ENCODE measurements at places on chromosomes 13 and 19.

DNA sequence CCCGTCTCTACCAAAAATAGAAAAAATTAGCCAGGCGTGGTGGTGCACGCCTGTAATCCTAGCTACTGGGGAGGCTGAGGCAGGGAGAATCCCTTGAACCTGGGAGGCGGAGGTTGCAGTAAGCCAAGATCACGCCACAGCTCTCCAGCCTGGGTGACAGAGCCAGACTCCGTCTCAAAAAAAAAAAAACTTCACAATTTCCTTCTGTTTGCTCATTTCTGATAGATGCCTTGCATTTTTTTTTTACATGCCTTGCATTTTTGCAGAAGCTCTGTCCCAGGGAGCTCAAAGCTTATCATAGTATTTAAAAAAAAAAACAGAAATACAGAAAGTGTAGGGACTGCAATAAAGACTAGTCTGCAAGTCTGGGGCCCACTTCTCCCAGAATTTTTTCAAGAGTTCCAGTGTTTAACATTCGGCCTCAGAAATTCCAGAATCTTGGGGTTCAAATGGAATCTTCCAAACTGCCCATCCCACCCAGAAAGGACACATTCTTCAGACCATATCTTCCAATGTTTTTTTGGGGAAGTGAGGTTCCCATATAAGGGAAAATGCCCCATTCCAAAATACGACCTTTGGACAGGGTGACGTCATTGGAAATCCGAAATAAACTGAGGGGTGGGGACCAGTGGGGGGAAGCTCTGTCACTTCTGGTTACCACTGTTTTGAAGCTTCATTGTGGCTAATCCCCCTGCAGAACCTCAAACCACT lies 17.2 kb upstream of the RAB8A start:
- peaks cover 5% of the 10 kb centered on the region for H3K36me3 ChIP-seq
- H3K4me3 ChIP-seq: no peak overlapping the region
- no peaks in the 10 kb centered on the region for H3K27me3 ChIP-seq
- no peak for DNase-seq
- H3K27ac ChIP-seq: no peak overlapping the region

GRCh38 chr13:31588893-31589292 lies 150.4 kb upstream of the RXFP2 start:
- H3K27me3 ChIP-seq: no peaks in the 10 kb centered on the region
- H3K4me3 ChIP-seq: no peak overlapping the region
- no peak for DNase-seq
- no peak overlapping the region for H3K27ac ChIP-seq
- H3K36me3 ChIP-seq: no peaks in the 10 kb centered on the region

- H3K4me3 ChIP-seq: no peak overlapping the region
- no peak for DNase-seq
- H3K4me1 ChIP-seq: no peaks in the 10 kb centered on the region
- H3K36me3 ChIP-seq: no peaks in the 10 kb centered on the region
- H3K27ac ChIP-seq: no peak overlapping the region
Measured at GRCh38 chr13:71751073-71751472, 115.9 kb downstream of the DACH1 start.

- H3K27ac ChIP-seq: no peak overlapping the region
- peaks cover 43% of the 10 kb centered on the region for H3K4me1 ChIP-seq
- DNase-seq: no peak
- H3K27me3 ChIP-seq: no peaks in the 10 kb centered on the region
- H3K4me3 ChIP-seq: peak overlapping the region; percentile 99
- H3K36me3 ChIP-seq: no peaks in the 10 kb centered on the region
Measured at GRCh38 chr13:28140433-28141125, 2.2 kb downstream of the PAN3 start.

DNA sequence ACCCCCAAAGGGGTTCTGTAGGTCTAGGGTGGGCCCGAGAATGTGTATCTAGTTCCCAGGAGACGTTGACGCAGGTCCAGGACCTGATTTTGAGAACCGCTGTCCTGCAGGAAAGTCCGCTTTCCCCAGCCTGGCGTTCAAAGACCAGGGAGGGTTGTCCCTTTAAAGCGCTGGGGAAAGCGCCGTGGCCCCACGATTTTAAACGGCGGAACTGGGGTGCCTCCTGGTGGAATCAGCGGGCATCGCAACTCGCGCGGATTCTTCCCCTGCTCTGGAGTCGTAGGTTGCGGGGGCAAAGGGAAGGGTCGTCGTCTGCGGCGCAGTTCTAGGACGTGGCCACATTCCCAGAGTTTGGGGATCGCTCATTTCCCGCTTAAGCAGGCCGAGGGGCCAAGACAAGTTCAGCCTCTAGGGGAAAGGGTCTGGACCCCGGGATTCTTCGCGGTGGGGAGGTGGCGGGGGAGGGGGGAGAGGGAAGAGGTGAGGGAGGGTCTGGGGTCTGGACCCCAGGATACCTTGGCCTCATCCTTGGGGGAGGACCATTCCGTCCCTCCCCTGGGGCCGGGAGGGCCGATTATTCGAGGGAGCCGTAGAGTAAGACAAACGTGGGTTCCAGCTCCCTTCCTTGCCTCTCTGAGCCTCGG lies 7.7 kb downstream of the PNMA8B start:
- H3K36me3 ChIP-seq: no peaks in the 10 kb centered on the region
- no peaks in the 10 kb centered on the region for H3K27me3 ChIP-seq
- H3K4me3 ChIP-seq: peak overlapping the region; percentile 36
- peak overlapping the region; percentile 29 for H3K27ac ChIP-seq

DNA sequence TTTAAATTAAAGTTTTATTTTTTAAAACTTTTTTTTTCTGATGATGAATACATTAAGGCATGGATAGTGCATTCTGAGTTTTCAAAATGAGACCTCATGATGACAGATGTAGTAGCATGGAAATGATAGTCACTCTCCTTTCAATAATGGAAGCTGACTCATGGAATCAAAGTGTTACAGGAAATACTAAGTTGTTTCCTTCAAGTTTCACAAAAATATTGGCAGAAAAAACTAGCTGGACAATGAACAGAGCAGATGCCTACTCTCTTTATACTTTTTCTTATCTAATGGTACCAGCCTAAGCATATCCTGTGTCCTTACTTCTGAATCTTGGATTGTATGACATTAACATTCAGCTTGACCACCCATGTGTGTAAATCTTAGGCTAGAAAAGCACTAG lies 1337.3 kb downstream of the PCDH9 start:
- no peak overlapping the region for H3K4me3 ChIP-seq
- H3K4me1 ChIP-seq: no peaks in the 10 kb centered on the region
- no peak for DNase-seq
- no peaks in the 10 kb centered on the region for H3K27me3 ChIP-seq
- no peak overlapping the region for H3K27ac ChIP-seq
- H3K36me3 ChIP-seq: no peaks in the 10 kb centered on the region

GRCh38 chr13:90968166-90968904 lies 379.2 kb upstream of the MIR17HG start:
- H3K27ac ChIP-seq: no peak overlapping the region
- no peak for DNase-seq
- no peaks in the 10 kb centered on the region for H3K27me3 ChIP-seq
- no peaks in the 10 kb centered on the region for H3K36me3 ChIP-seq
- H3K4me1 ChIP-seq: no peaks in the 10 kb centered on the region

DNA sequence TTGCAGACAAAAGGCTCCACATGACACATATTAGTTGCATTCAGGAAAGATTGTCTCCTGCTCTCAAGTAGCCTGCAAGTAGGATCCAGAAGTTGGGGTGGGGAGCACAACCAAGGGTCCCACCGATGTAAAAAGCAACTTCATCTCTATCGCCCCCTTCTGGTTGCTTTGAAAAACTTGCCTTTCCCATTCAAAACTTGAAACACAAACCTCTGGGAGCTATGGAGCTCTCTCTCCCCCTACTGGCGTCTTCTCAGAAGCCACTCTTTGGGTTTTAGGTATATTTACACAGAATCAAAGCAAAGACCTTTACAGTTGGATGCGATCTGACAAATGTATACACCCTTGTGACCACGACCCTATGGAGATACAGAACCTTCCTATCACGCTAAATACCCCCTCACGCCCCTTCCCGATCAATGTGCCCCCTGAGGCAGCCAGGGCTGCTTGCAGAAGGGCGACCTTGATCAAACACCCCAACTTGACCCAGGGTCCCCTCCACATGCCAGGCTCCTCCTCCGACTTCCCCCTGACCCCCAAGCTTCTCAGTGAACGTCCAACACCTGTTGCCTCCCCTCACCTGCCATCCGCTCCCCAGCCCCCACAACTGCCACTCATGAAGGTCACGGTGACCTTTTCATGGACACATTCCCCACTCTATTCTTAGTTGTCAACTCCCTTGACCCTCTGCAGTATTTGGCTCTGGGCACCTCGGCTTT lies 10.1 kb downstream of the NOSIP start:
- H3K27ac ChIP-seq: peak overlapping the region; percentile 69
- H3K36me3 ChIP-seq: peaks cover 4% of the 10 kb centered on the region
- H3K4me3 ChIP-seq: no peak overlapping the region
- no peak for DNase-seq
- peaks cover 33% of the 10 kb centered on the region for H3K4me1 ChIP-seq

DNA sequence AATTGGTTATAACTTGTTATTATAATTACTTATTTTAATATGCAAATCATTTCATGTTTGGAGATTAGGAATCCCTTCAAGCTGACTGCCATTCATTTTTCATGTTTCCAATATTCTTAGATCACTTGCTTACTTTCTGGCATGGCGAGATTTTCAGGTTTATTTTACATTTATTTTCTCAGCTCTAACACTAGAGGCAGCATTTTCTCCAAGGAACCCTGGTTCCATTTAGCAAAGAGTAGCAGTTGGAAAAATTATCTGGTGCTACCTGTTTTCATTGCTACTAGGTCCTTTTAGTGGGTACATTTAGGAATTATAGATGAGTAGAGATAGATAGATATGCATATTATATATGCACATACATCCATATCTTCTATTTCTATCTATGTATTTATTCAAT lies 90.9 kb upstream of the TRPC4 start:
- H3K4me3 ChIP-seq: no peak overlapping the region
- no peaks in the 10 kb centered on the region for H3K27me3 ChIP-seq
- no peak overlapping the region for H3K27ac ChIP-seq

GRCh38 chr19:38714354-38714778 lies 29.9 kb downstream of the CAPN12 start:
- peaks cover 51% of the 10 kb centered on the region for H3K4me1 ChIP-seq
- DNase-seq: no peak
- H3K36me3 ChIP-seq: no peaks in the 10 kb centered on the region
- no peaks in the 10 kb centered on the region for H3K27me3 ChIP-seq
- H3K4me3 ChIP-seq: no peak overlapping the region

DNA sequence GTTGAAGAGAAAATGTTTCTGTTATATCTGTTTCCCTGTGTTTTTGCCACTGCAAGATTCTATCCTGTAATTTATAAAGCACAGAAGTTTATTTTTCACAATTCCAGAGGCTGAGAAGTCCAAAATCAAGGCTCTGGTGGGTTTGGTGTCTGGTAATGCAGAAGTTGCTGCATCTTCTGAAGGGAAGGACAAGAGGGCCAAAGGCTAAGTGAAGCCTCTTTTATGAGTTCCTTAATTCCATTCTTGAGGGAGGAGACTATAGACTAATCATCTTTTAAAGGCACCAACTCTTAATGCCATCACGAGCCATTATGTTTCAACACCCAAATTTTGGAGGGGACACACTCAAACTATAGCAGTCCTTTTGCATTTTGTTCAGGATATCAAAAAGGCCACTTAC lies 34.1 kb upstream of the WDFY2 start:
- H3K4me1 ChIP-seq: no peaks in the 10 kb centered on the region
- no peaks in the 10 kb centered on the region for H3K36me3 ChIP-seq
- H3K27ac ChIP-seq: no peak overlapping the region
- no peaks in the 10 kb centered on the region for H3K27me3 ChIP-seq
- no peak for DNase-seq
- H3K4me3 ChIP-seq: no peak overlapping the region

DNA sequence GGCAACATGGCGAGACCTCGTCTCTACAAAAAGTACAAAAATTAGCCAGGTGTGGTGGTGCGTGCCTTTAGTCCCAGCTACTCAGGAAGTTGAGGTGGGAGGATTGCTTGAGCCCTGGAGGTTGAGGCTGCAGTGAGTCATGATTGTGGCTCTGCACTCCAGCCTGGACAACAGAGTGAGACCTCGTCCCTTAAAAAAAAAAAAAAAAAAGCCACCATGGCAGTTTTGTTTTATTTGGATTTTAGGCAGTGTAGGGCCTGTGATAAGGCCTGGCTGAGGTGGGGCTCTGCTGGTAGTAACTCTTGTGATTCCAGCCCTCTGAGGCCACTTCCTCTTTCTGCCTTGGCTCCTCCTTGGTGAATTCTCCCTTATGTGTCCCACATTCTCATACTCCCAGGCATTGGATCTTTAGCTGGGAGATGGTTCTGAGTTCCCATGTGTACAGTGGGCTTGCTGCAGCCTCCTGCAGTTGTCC lies 39.2 kb downstream of the GATAD2A start:
- DNase-seq: no peak
- peaks cover 40% of the 10 kb centered on the region for H3K4me1 ChIP-seq
- H3K36me3 ChIP-seq: no peaks in the 10 kb centered on the region
